ENCODE measurements at places on chromosomes 7 and 10. TPM values are rescaled to one million over a fixed set of nuclear protein-coding genes. Genes with fewer than 3 reads are reported as not detected.

Gene MGAM2
- total RNA-seq = not detected

Gene GPR26
- not detected for total RNA-seq

Gene PRKAR2B
- 11.1 TPM for total RNA-seq

Gene TCAF2
- total RNA-seq = 5.4 TPM

Gene NPY4R2
- total RNA-seq = not detected

Measured in cardiac ventricle fibroblast (primary cell).